ENCODE measurements at places on chromosomes 4 and X.

GRCh38 chr4:158236304-158237030, 26.2 kb downstream of the TMEM144 start:
- DNase-seq, result no peak

DNA sequence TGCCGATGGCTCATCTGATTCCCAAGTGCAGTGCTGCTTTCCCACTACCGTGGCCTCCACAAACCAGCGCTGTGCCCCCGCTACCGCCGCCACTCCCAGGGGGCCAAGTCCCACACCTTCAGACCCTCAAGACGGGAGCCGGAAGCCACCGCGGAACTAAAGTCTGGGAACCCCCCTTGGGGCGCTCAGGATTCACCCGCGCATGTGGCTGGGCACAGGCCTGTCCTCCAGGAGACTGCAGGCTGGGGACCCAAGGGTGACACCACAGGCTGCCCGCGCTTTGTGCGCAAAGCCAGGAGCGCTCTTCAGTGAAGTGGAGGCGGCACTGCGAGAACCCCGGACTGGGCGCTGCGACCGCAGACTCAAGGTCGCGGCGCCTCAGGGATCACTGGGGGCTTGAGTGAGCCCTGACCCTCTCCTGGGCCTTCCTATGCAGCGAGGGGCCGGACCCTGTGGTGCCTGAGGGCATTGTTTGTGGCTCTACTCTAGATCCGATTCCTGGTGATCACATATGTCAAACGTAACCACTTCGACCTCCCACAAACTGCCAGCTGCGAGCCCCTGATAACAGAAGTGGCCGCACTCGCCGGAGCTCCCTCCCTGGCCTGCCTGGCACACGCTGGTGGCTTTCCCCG, 20.4 kb upstream of the TBC1D14 start:
- DNase-seq, result no peak

GRCh38 chrX:123959281-123960063, 2.0 kb upstream of the STAG2 start:
- peak; percentile 12 for DNase-seq

- no peak for DNase-seq
Measured at GRCh38 chr4:24988776-24989175, 42.0 kb downstream of the LGI2 start.

DNA sequence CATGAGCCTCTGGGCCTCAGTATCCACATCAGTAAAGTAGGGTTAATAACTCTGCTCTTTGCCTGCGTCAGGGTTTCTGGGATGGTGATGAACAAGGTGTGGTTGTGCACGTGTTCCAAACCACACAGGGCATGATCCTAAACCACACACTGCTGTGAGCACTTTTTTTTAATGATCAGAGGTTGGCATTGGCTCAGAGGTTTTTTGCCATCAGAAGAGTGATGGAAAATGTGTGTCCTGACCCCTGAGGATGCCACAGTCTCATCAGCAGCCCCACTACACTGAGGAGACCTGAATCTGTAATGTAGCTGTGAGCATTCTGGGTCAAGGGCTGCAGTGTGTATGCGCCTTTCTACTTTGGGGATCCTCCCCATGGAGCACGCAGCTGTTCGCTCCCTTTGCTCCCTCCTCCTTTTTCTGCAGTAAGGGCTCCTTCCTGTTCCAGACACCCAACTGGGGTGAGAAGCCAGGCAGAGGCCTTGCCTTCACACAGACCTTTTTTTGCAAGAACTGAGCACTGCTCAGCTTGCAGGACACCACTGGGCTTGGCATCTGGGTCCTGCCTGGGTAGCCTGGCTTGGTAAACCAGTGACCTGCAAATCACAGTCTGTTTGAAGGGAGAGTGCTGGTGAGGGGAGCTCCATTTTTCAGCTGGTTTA, 87.5 kb downstream of the MAMLD1 start:
- DNase-seq, result peak; percentile 37

DNA sequence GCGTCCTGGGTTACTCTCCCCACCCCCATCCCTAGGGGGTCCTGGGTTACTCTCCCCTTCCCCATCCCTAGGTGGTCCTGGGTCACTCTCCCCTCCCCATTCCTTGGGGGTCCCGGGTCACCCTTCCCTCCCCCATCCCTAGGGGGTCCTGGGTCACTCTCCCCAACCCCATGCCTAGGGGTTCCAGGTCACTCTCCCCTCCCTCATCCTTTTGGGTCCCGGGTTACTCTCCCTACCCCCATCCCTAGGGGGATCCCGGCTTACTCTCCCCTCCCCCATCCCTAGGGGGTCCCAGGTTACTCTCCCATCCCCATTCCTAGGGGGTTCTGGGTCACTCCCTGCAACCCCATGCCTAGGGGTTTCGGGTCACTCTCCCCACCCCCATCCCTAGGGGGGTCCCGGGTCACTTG, 1.5 kb downstream of the ASMTL start:
- no peak for DNase-seq

- DNase-seq, result no peak
Measured at GRCh38 chr4:8029689-8030088, 90.0 kb upstream of the AFAP1 start.

DNA sequence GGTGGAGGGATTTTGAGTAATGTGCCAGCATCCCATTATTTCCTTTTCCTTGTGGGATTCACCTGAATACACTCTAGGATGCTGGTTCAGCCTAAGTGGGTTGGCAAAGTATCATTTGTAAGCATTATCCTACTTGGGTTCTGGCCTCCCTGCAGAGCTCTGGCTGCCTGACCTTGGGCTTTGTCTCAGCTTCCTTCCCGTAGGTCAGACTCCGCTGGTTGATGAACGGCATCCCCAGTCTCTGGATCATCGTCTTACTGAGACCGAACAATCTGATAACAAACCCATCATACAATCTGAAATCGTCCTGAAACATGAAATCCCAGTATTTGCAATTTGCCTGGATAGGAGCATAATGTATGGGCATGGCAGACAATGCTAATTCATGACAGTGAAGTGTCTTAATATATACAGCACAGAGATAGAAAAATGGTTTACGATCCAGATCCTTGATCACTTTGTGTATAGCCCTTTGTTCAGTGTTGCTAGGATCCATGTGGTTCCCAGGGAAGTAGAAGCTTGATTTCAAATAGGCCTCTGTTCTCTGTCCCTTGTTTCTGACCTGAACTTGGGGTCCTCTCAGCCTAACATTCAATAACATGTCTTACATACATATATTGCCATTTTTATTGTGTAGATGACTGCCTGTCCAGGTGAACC, 5.5 kb downstream of the MID2 start:
- DNase-seq, result no peak

GRCh38 chr4:184937030-184937710, 81.1 kb upstream of the HELT start:
- DNase-seq, result no peak

DNA sequence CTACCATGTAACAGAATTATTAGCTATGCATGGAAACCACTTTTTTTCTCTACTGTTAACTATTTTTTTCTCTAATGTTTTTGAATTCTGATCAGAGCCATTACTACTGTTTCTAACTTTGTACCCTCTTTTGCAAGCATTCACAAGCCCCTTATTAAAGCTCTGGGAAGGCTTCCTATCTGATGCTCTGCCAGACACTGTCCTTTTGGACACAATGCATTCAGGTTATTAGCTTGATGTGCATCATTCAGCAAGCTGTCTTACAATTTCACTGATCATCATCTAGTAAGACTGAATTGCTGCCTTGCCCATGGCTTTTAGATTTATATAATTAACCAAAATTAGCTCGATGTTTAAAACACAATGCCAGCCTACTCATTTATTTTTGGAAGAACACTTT, 155.1 kb downstream of the NR3C2 start:
- DNase-seq, result no peak

GRCh38 chr4:179871726-179872125, 2371.5 kb upstream of the TENM3 start:
- DNase-seq, result no peak

DNA sequence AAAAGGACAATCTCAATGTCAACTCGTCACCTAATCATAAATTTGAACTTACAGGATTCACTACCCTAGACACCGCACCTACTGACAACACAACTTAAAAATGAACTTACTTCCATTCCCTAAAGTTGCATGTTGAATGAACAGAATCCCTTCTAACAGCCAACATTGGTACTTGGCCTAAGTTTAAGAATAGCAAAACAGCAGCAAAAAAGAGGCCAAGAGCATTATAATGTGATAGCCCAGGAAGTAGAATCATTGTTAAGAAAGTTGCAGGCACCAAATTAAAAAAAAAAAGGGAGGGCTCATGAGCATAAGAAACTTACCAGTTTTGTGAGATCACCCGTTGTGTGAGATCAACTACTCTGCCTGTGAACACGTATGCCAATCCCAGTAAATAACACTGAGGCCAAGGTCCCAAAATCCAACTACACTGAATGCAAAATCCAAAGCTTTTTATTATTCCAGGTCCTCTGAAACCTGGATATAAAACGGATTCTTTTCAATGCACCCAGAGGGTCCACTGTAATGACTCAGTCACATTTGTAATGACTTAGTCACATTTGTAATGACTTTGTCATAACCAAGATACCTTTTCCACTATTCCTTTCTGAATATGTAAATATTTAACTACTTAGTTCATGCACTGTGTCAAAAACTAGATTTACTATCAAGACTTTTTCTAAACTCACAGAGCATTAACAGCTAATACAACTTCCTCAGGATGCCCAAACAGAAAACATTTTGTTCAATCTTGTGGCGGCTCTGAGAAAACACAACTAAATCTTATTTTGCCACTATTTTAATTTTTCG, 6.8 kb downstream of the HNRNPDL start:
- DNase-seq, result no peak

DNA sequence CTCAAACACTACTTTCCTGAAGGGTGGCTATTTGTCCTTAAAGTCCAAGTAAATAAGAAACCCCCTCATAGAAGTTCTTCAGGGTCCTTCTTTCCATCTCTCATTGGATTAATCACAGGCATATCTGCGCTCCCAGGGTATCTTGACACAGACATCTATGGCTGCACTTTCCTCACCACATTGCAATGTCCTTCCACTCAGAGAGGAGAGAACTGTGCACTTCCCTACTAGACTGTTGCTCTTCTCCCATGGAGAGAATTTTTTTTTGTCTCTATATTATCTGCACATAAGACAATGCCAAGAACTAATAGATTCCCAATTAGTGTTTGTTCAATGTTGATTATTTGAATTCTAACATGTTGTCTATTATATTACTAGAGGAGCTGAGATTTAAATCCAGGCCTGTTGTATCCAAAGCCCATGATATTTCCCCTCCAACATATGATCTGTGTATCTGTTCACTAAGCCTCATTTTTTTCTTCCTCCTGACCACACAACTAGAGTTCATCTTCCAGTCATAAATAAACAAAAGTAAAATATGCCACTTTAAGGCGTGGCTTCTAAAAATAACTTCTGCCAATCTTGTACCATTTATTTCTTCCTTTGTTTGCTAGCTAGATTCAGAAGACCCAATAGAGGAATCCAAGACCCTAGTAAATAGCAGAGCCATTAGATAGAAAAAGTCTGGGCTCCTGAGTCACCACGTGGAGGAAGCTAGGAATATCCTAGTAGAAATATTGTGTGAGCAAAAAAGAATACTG, 61.5 kb upstream of the FAM241A start:
- DNase-seq, result no peak

DNA sequence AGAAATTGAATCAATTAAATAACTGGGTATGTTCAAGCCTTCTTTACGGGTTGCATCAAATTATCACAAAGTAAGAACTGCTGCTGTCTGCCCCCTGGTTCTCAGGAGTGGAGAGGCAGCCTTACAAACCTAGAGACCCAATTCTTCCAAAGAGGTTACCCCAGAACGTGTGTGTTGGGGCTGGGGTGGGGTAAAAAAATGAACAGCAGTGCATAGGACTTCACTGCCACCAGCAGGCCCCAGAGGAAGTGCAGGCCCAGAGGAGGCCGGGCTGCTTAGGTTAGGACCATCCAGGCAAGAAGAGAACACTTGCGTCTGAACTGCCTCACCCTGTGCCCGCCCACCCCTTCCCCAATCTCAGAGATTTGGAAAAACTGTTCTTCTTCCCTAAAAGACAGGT, 1.5 kb upstream of the NWD2 start:
- no peak for DNase-seq

GRCh38 chr4:155392481-155393184, 15.9 kb upstream of the MAP9 start:
- DNase-seq, result no peak

DNA sequence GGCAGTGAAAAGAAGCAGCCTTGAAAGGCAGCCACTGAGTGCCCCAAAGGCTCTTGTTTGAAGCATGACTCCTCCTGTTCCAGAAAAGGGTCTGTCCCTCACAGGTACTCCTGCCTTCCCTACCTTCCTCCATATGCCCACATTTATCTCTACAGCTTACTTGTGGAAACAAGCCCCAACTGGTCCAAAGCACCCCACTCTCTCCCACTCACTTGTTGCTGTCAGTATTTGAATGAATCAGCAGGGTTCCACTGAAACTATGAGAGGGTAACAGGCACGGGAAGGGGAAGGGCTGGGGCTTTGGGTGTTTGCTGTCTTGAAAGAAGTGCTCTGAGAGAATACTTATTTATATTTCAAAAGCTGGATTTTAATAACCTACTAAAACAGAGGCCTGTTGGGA, 34.9 kb downstream of the GPR143 start:
- DNase-seq, result peak; percentile 10
